ENCODE measurements at places on chromosomes 12 and 14.

DNA sequence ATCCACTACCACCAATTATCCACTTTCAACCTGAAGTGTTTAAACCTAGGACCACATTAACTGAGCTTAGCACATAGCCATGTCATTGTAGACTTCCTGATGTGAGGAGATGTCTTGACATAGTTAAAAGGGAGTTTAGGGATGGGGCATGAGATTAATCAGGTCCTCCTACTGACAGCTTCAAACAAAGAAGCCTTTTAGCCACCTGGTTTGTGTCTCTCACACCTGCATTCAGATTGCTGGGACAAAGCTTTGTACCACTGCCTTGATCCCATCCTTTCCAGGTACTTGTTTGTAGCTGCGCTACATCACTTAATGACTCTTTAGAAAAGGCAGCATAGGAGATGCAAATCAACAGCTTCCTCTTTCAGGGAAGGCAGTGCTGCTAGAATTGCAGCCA is 340.7 kb upstream of the DDHD1 start:
- DNase-seq = no peak

- DNase-seq = no peak
These were observed 28.7 kb downstream of the LMNTD1 start for GRCh38 chr12:25524366-25524765.

- DNase-seq = no peak
These were observed 162.2 kb downstream of the STXBP6 start for GRCh38 chr14:24887623-24888304.

- DNase-seq = no peak
These were observed 84.1 kb downstream of the PPP1R12A start for GRCh38 chr12:79850610-79851299.

GRCh38 chr14:35292770-35293561 is 784 bp downstream of the PSMA6 start:
- DNase-seq = no peak

- no peak for DNase-seq
These were observed 4.0 kb upstream of the MGAT4C start for GRCh38 chr12:86260183-86260582.

- no peak for DNase-seq
These were observed 43.5 kb downstream of the B4GALNT3 start for GRCh38 chr12:503111-503761.

DNA sequence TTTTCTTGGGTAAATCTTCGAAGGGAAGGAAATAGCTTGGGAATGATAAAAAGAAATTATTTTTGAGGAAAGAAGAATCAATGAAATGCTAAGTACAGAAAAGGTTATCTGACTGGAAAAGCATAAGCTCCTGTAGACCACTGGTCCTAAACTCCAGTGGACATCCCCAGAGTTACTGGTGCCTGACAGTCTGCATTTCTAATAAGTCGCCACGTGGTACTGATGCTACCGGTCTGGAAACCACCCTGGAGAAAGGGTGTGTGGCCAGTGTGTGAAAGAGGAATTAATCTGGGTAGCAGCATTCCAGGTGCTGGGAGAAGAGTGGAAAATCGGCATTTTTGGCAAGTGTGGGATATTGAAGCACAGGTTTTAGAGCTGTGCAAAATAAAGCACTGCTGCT is 73.3 kb downstream of the FBXW8 start:
- no peak for DNase-seq

GRCh38 chr12:3419558-3419957 is 71.4 kb upstream of the PRMT8 start:
- peak; percentile 2 for DNase-seq

DNA sequence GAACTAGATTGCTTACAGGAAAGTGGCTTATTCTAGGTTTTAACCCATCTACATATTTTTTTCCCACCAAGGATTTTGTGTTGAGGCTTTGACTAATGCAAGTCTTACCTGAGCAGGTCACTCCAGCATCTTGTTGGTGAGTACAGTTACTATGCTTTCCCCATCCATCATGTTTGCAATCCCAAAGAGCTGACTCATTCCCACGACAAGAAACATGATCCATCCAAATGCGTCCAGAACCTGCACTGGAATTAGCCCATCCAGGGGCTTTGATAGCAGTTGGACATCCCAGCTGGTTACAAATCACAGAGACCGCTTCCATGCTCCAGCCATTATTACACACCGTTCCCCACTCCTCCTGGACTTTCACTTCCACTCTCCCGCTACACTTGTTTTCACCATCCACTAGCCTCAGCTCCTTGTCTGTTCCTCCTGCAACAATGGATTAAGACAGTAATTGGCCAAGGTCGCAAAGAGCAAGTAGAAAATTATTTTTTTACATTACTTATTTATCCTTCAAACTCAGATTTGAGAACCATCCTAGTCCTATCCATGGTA is 2.5 kb downstream of the CD163 start:
- no peak for DNase-seq

DNA sequence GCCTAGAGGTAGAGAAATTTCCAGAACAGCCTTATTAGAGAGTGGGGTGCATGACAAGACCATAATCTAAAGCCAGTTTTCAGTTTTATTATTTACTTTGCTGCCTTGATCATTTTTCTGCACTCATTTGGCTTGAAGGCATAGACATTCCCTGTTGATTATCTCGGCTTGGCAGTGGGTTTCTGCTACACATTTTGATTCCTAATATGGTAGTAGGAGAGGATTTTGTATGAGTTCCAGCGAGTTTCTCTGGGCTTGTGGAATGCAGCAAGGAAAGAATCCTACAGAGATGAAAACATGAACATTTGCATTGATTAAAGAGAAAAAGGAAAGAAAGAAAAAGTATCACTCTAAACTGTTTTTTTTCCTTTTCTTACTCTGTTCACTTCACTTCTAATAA is 281.2 kb downstream of the PAWR start:
- DNase-seq = no peak

Data from NCI-H1105 (cell line).